ENCODE measurements at places on chromosomes 12 and 14. TPM values are rescaled to one million over a fixed set of nuclear protein-coding genes. Genes with fewer than 3 reads are reported as not detected.
A peak's percentile ranks its signal among the peaks of the same experiment; 100 is the strongest.

The LUM gene
- not detected for total RNA-seq

The RPL10L gene
- total RNA-seq: not detected

The DENND5B gene
- total RNA-seq: not detected

The PDE3A gene
- not detected for total RNA-seq

The C12orf60 gene
- 3.7 TPM for total RNA-seq

The SMIM41 gene
- total RNA-seq: not detected

The YBX3 gene
- total RNA-seq: 23.7 TPM

The CD163 gene
- total RNA-seq: not detected

The GPX2 gene
- total RNA-seq: not detected

The PPFIA2 gene
- total RNA-seq: not detected

The TAS2R7 gene
- total RNA-seq: not detected

- no peak for ATAC-seq
These were observed 309.6 kb upstream of the ATXN7L3B start for GRCh38 chr12:74227846-74228545.

GRCh38 chr14:24258119-24258518 is 4.9 kb downstream of the TGM1 start:
- ATAC-seq: no peak

GRCh38 chr12:92224685-92225331 is 79.2 kb upstream of the BTG1 start:
- ATAC-seq: peak; percentile 44

GRCh38 chr14:20683125-20683890 is 1.1 kb upstream of the RNASE4 start:
- ATAC-seq: peak; percentile 42

- ATAC-seq: no peak
These were observed 156.3 kb upstream of the TMCC3 start for GRCh38 chr12:94806617-94807016.

GRCh38 chr14:98951521-98952152 is 320.4 kb downstream of the BCL11B start:
- no peak for ATAC-seq

DNA sequence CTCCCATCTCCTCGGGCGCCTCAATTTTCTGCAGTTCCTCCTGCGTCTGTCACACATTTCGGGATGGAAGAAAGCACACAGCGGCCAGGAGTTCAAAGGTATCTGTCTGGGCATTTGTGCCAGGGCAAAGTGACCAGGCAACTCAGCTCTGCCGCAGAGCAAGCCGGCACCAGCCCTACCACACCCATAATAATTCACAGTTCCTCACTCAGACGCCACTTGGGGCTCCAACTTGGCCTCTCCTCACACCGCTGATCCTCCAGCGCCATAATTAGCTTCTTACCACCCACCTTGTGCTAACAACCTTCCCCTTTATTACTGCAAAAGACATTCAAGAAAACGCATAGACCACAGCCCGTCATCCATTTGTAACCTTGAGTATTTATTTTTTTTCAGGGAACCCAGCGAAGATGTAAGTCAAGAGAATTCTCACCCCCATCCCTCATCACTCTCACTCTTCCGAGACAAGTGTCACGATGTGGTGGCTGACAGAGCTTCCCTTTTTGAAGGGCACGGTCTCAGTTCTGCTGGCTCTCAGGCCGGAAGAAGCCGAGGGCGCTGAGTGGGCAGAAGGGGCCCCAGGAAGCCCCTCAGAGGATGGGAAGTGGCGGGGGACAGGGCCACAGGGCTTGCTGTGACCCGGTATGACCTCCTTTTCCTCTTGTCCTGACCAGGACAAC is 25.2 kb upstream of the NCOR2 start:
- no peak for ATAC-seq

- no peak for ATAC-seq
These were observed 28.8 kb downstream of the RAD52 start for GRCh38 chr12:920676-921075.

DNA sequence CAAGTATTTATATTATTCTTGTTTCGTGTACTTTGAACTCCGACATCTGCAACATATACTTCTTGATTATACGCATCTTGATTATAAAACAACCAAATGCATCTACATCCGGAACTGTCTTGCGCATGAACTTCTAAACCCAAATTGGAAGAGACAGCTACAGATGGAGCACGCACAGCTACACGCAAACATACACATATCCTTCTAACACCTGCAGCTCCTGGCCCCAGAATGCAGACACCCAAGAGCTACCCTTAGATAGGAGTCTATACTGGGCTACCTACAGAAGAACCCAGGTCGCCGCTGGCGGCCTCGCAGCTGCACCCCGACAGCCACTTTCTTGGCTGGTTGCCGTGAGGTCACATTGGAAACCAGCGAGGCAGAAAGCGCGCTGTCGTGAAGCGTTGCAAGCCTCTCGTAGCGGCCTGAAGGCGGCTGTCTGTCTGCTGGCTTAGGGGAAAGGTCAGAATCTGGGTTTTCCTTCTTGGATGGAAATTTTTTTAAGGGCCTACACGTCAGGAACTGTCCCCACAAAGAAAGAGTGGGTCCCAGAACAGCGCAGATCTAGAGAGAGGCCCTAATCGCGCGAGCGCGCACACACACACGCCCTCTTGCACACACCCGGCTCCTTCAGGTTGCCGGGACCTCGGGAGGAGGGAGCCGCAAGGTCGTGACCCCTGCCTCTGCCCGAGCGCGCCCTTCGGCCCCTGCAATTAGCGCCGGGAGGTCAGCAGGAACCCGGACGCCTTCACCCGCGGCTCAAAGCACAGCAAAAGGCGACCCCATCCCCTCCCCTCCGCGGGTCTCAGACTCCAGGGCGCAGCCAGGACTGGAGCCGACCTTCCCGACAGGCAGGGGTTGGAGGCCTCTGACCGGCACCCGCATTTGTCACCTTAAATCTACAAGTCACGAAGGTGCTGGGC is 17.0 kb downstream of the TBX3 start:
- ATAC-seq: no peak

DNA sequence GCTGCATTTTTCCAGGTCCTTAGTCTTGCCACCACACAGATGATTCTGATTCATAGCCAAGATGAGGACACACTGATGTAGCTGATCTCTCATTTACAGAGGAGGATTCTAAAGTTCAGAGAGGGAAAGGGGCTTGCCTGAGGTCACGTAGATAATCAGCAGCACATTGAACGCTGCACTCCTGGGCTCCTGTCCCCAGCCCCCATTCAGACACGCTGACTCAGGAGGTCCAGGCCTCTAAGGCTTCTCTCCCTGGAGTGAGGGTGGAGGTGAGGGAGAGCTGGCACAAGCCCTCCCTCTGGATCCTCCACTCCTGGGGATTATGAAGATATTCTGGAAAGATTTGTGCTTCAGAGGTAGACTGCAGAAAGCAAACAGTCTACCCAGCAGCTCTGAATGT is 10.3 kb downstream of the NFATC4 start:
- ATAC-seq: no peak

DNA sequence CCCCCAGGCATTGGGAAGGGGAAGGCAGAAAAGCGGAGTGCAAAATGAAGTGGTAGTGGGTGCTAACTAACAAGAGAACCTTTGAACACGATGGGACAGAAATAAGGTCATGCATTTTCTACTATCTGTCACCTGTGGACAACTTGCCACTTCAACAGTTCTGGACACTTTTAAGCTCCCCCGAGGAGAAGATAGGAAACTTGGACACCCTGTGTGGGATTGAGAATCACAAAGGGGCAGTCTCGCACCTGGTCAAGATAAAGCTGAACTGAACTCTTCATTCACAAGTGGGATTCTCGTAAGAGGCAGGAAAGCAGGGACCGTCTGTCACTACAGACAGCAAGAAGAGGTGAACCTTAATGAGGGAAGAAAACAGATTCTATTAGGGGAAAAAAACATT is 51.6 kb downstream of the EIF2S3B start:
- ATAC-seq: no peak

DNA sequence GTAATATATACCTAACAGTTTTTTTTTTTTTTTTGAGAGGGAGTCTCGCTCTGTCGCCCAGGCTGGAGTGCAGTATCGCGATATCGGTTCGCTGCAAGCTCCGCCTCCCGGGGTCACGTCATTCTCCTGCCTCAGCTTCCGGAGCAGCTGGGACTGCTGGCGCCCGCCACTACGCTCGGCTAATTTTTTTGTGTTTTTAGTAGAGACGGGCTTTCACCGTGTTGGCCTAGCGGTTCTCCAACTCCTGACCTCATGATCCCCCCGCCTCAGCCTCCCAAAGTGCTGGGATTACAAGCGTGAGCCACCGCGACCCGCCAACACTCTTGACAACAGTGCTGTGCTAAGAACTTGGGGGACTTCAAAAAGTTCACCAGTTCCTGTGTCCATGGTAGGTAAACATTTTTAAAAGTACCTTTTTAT is 63.5 kb downstream of the FOXG1 start:
- no peak for ATAC-seq

GRCh38 chr12:27782481-27782880 is 2.4 kb upstream of the MANSC4 start:
- ATAC-seq: no peak

- ATAC-seq: no peak
These were observed 55.7 kb downstream of the ERC1 start for GRCh38 chr12:1046727-1047126.

DNA sequence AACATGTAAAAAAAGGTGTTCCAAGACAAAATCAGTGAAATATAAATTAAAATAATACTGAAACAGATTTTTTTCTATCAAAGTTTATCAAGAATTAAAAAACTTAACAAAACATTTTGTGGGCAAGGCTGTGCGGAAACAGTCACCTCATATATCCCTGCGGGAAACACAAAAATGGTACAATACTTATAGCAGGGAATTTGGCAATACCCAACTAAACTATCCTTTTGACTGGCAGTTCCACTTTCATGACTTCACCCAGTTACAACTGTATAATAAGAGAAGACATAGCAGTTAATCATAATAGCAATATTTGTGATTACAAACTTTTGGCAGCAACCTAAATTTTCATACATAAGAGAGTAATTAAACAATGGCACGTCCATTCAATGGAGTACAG is 121.5 kb upstream of the EGLN3 start:
- ATAC-seq: no peak

DNA sequence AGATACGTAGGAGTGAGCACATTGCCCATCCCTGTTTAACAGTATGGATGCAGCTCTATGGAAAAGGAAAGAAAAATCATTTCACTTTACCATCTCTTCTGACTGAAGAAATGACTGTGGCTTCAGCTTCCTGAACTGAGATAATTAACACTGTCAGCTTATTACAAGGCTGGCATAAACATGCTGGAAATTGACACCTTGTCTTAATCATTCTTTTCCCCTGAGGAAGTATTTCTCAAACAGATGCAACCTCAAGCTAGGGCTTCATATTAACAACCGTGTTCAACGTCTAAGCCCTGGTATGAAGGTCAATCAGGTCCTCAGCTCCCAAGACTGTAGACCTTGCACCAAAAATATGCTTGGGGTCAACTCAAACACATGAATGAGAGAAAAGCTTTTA is 25.0 kb downstream of the RERG start:
- ATAC-seq: no peak

GRCh38 chr14:39268393-39268792 is 34.7 kb downstream of the MIA2 start:
- ATAC-seq: peak; percentile 13

DNA sequence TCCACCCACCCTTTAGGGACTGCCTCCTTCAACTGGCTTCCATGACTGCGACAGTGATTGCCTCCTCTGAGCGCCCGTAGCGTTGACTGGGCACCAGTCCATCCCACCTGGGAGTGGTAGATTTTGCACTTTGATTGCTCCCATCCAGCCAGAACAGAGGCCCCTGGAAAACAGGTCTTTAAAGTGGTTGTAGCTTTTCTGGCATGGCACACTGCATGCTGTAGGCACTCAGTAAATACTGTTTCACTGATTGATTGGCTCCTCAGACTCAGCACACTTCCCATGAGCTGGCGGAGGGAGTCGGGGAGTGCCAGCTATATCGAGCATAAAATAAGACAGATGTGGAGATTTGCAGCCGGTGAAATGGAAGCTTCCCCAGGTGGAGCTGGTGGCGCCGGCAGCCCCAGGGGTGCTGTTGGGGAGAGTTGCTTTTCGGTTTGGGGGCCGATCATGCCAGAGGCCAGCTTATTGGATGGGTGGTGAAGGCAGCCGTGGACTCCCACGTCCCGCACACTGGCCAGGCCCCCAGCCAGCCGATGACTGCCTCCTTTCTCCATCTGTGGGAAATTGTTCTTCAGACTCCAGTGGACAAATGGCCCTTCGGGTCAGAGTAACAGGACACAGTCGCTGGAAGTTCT is 200.2 kb downstream of the TSPAN9 start:
- no peak for ATAC-seq

DNA sequence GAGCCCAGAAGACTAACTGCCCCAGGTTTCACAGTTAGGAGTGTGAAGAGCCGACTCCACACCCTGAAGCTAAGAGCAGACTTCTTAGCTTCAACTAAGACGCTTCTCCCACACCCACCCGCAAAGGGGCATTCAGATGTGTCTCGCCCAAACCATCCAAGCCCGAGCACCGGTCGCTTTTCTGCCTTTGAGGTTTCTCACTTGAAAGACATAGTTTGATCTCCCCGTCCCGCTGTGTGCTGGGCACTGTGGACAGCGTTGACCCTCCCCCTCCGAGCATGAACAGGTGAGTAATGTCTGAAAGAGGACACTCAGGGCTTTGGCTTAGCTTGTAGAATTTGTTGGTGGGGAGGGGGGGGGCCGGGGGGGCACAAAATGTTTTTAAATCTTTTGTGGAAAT is 123.8 kb downstream of the TMEM132D start:
- no peak for ATAC-seq

GRCh38 chr12:120674097-120674636 is 12.8 kb upstream of the MLEC start:
- ATAC-seq: no peak

DNA sequence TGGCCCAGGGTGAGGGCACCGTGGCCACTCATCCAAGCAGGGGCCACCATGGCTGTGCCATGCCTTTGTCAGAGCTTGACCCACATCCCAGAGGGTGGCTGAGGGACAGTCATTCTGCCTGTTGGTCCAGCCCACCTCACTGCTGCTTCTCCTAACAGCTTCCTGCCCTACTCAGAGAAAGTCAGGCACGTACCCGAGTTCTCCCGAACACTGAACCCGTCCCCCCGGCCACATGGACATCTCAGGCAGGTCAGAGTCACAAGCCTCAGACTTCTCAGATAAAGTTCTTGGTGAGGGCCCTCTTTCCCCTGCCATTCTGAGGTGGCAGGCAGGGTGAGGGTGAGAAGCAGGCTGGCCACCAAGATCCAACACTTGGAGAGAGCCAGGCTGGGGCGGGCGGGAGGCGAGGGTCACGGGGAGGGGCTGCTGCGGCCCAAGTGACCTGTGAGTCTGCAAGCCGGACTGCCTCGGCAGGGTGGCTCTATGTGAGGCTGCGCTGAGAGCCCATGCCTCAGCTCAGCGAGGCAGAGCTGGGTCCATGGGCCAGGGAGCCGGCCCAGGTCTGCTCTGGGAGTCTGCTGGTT is 317.8 kb downstream of the TMEM121 start:
- no peak for ATAC-seq
